Activated CD4-positive, alpha-beta T cell treated with anti-CD3 and anti-CD28 coated beads for 48 hours (primary cell): ENCODE measurements at places on chromosomes 5 and 9.

GRCh38 chr9:36765468-36766341 is 193.0 kb downstream of the MELK start:
- peak; percentile 93 for DNase-seq

DNA sequence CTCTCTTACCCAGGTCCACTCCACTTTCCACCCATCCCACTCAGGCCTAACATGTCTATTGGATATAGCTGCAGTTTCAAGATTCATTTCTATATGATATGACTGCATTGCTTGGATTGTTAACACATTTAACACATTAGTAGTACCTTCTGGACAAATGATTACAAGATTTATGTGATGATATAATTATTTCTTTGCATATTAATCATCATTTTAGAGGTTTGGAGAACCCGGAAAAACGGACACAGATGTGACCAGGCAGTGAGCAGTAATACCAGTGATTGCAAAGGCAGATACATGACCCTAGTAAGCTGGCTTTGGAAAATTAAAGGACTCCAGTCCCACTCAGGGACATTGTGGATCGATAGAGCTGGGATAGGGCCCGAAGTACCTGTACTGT is 103.8 kb downstream of the PRR16 start:
- no peak for DNase-seq

DNA sequence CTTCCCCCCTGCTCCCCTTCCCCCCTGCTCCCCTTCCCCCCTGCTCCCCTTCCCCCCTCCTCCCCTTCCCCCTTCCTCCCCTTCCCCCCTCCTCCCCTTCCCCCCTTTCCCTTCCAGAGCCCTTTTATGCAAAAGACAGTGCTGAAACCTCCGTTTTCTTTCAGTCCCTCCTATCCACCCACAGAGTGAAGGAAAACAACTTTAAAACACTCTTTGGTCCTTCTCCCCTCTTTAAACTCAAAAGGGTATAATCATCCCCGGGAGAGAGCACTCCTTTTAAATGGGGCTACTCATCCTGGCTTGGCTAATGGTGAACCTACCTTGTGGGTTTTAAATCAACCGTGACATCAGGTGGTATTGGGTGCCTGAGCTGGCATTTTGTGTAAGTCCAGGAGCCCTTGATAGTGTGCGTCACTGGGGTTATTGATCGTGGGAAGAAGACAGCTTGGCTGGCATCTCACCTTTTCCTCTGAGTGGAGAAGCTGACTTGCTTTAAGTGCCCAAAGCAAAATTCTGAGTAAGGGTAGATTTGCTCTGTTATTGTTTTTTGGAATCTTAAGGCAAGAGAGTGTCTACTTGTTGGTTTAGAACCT is 2.7 kb downstream of the LARP1 start:
- DNase-seq: peak; percentile 68

- DNase-seq: no peak
Measured at GRCh38 chr5:117394506-117395157, 820.0 kb upstream of the SEMA6A start.

DNA sequence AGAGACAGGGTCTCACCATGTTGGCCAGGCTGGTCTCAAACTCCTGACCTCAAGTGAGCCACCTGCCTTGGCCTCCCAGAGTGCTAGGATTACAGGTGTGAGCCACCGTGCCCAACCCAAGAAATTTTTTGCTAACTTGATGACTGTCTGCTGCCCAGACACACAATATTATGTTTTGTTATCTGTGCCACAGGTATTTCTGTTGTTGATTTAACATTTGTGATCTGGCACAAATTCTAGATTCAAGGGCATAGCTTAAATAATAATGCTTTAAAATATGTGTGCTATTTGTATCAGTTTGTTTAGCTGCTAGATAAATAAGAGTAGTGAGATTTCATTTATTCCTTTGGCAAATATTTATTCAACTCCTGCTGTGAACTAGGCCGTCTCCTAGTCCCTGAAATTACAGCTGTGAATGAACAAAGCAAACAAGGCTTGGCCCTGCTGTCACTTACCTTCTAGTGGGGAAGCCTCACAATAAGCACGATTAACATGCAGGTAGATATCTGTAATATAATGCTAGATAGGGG is 35.3 kb downstream of the GAPVD1 start:
- no peak for DNase-seq
